Type B pancreatic cell (in vitro differentiated cells): ENCODE measurements at places on chromosomes 3 and 15. TPM values are rescaled to one million over a fixed set of nuclear protein-coding genes. Genes with fewer than 3 reads are reported as not detected.

- H3K36me3 ChIP-seq = no peaks in the 10 kb centered on the region
- H3K27me3 ChIP-seq = no peaks in the 10 kb centered on the region
- peaks cover 10% of the 10 kb centered on the region for H3K4me1 ChIP-seq
- no peak for DNase-seq
- H3K27ac ChIP-seq = peak overlapping the region; percentile 91
Observed at GRCh38 chr15:46576646-46577395, 942.0 kb downstream of the SQOR start.

DNA sequence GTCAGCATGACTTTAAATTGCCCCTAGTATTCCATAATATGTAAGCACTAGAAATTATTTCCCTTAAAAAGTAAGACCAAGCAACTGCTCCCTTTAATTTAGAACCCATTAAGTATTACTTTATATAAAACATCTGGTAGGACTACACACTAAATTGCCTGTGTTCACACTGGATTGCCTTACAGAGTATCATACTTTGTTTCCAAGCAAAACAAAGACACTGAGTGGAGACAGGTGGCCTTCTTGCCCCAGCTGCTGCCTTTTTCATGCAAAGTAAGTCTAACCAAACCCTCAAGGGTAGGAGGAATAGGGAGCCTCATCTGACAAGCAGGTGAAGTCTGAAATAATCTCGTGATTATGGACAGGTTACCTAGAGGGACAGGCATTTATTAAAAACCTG is 87.3 kb downstream of the PEX5L start:
- no peak for DNase-seq
- no peak overlapping the region for H3K27ac ChIP-seq
- H3K36me3 ChIP-seq = no peaks in the 10 kb centered on the region
- H3K27me3 ChIP-seq = peaks cover 5% of the 10 kb centered on the region

- H3K27ac ChIP-seq = peak overlapping the region; percentile 89
- H3K27me3 ChIP-seq = no peaks in the 10 kb centered on the region
- DNase-seq = no peak
- peaks cover 4% of the 10 kb centered on the region for H3K4me1 ChIP-seq
- H3K36me3 ChIP-seq = no peaks in the 10 kb centered on the region
- H3K4me3 ChIP-seq = peak overlapping the region; percentile 93
Observed at GRCh38 chr3:123201223-123201556, 553 bp upstream of the SEC22A start.

DNA sequence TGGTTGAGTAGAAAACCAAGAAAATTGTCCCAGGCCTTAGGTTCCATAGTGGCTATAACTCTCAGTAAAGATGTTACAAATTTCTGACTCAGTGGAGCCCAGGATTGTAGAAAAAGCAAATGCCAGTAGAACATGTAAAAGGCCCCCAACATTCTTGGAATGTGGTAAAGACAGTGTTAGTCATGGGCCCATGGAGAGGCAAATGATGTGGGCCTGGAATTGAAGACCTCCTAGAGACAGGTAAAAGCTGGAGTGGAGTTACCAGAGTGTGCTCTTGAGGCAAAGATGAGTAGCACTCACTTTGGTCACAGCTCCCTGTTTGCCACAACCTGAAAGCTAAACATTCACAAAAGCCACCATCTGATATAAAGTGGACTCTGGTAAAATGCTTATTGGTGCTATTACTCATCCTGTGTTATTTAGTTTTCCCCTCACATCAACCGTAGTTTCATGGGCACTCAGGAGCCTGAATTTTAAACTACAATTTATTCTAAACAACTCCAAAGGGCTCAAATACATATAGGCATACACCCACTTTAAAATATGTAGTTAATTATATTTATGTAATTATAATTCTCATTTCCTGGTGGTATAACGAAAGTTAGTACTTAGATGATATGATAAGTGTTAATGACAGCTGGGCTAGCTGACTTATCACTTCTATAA is 359.6 kb upstream of the NECTIN3 start:
- no peaks in the 10 kb centered on the region for H3K4me1 ChIP-seq
- no peaks in the 10 kb centered on the region for H3K27me3 ChIP-seq
- H3K36me3 ChIP-seq = no peaks in the 10 kb centered on the region
- H3K27ac ChIP-seq = no peak overlapping the region
- DNase-seq = no peak

GRCh38 chr15:56891852-56892440 is 26.5 kb upstream of the TCF12 start:
- no peak overlapping the region for H3K27ac ChIP-seq
- DNase-seq = no peak
- H3K4me3 ChIP-seq = peak overlapping the region; percentile 7
- H3K27me3 ChIP-seq = no peaks in the 10 kb centered on the region
- H3K36me3 ChIP-seq = peaks cover 4% of the 10 kb centered on the region

DNA sequence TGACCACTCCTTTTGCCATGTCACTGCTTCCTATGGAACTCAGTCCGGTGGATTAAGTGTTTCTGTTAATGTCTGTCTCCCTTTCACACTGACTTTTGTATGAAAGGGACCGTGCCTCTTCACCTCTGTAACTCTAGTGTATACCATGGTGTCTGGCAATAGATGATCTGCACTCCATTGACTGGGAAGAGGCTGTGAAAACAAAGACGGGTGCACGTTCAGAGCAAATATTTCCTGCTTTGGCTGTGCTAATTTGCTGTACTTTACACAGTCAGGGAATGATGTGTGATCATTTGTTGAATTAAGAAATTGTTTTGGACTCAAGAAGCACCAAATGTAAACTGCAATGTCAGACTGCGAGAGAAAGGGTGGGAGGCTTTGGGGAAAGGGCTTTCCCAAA is 315.2 kb downstream of the RORA start:
- H3K4me3 ChIP-seq = no peak overlapping the region
- DNase-seq = no peak
- H3K27ac ChIP-seq = no peak overlapping the region
- no peaks in the 10 kb centered on the region for H3K27me3 ChIP-seq
- peaks cover 35% of the 10 kb centered on the region for H3K4me1 ChIP-seq

GRCh38 chr3:2784627-2785026 is 325.5 kb downstream of the IL5RA start:
- no peak overlapping the region for H3K4me3 ChIP-seq
- no peak for DNase-seq
- H3K27me3 ChIP-seq = no peaks in the 10 kb centered on the region
- no peaks in the 10 kb centered on the region for H3K4me1 ChIP-seq

DNA sequence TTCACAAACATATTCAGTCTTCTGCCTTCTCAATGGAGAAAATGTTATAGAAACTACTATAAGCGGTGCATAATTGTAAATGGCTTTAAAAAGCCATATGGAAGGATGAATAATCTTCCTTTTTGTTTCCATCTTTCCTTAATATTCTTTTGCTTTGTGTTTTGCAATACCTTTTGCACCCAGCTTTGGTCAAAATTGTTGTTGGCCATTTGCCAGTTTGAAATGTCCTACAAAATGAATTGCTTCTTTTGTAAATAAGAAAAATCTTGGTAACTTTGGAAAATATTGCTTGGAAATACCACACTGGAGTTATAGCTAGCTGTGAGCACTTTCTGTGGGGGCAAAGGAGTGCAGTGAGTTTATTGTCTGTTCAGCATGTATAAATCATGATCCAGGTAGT is 93.5 kb upstream of the NR2F2 start:
- no peak for DNase-seq
- H3K4me1 ChIP-seq = peaks cover 16% of the 10 kb centered on the region
- H3K27ac ChIP-seq = peak overlapping the region; percentile 21
- no peaks in the 10 kb centered on the region for H3K36me3 ChIP-seq
- no peaks in the 10 kb centered on the region for H3K27me3 ChIP-seq

DNA sequence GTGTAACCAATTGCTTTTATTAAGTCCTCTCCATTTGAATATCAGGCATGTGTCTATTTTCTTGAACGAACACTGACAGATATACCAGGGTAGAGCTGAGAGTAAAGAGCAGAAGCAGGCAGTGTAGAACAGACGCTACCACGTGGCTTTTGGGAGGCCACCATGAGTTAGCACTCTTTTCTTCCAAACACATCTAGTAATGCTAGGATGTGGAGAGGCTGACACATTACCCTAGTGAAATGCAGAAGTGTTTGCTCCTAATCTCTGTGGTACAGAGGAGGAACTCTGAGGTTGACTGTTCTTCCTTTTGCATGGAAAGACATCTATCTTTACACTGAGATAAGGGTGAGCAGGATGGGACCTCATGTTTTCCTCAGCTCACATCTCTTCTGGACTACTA is 216.3 kb downstream of the SATB1 start:
- no peaks in the 10 kb centered on the region for H3K27me3 ChIP-seq
- DNase-seq = no peak
- H3K4me3 ChIP-seq = no peak overlapping the region
- no peaks in the 10 kb centered on the region for H3K36me3 ChIP-seq
- no peaks in the 10 kb centered on the region for H3K4me1 ChIP-seq

The CBLB gene
- total RNA-seq = 50.6 and 57.0 TPM in 2 replicates

- peaks cover 9% of the 10 kb centered on the region for H3K36me3 ChIP-seq
- H3K27ac ChIP-seq = no peak overlapping the region
- H3K4me1 ChIP-seq = peaks cover 7% of the 10 kb centered on the region
- peak; percentile 20 for DNase-seq
- H3K4me3 ChIP-seq = no peak overlapping the region
Observed at GRCh38 chr3:45787551-45787950, 8.8 kb downstream of the SLC6A20 start.

The TTC23 gene
- 18.8 and 26.4 TPM in 2 replicates for total RNA-seq

- H3K4me3 ChIP-seq = no peak overlapping the region
- H3K27me3 ChIP-seq = no peaks in the 10 kb centered on the region
- peaks cover 8% of the 10 kb centered on the region for H3K4me1 ChIP-seq
- H3K36me3 ChIP-seq = peaks cover 6% of the 10 kb centered on the region
Observed at GRCh38 chr15:71747128-71748083, 62.9 kb upstream of the NR2E3 start.

DNA sequence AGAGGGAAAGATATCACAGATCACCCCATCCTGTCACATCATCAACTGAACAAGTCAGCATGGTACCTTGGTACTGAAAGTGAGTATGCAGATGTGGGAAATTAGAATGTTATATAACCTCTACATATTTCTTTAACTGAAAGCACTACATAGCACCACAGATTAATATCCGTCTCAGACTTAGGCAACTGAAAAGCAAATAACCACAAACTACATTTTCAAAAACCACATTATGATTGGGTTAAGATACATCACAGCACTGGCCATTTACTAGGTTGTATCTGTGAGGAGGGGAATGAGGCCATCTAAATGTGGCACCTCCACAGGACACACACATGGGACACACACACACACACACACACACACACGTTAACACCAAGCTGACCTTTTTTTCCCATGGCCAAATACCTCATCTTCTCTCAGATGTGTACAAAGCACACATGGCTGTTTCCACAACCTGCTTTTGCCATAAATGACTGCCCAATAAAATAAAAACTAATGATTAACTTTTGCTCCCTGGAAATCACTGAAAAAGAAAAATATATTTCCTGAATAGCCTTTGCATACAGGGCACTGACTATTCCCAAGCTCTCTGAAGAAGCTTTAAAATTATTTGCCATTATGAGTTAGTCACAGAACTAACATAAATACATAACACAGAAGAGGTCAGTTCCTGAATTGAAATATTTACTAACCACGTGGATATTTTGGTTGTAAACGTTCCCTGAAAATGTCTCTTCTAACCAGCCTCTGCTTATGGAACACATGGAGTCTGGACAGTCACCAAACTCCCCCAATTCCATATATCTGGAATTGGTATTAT is 60.1 kb downstream of the SUMF1 start:
- no peaks in the 10 kb centered on the region for H3K27me3 ChIP-seq
- no peak overlapping the region for H3K4me3 ChIP-seq
- DNase-seq = no peak
- peak overlapping the region; percentile 64 for H3K27ac ChIP-seq

DNA sequence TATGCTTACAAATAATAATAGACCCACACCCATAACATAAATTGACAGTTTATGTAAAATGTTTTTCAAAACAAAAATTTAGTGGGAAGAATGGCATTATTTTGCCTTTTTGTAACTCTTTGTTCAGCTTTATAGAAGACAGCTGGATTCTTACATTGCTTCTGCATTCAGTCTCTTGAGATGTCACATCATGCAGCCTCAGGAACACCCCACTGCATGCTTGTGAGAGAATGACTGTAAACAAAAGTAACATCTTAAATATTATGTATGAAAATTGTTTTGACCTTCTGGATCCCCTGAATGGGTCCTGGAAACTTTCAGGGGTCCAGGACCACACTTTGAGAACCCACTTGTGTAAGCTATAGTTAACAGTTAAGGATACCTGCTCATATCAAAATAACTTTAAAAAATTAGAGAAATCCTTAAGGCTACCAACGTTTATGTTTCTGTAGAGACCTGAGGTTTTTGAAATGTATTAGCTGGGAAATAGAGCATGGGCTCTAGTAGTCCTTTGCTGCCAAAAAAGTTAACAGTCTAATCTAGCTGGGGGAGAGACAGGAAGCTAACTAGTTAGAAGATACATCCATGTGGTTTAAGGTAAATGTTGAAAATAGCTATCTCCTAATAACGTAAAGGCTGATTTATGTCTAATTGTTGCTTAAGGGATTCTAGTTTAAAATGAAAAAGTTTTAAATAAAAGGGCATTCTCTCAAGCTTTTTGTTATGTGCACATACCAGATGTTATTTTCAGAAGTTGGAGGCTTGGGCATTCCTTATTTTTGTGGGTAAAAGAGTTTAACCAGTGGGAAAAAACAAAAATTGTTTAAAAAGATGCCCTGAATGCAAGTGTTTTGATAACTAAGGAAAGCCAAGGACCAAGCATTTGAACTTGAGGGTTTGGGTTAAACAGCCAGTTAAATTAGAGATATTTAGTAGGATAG is 3.8 kb downstream of the USP3 start:
- H3K4me3 ChIP-seq = peak overlapping the region; percentile 0
- H3K27ac ChIP-seq = no peak overlapping the region
- H3K36me3 ChIP-seq = no peaks in the 10 kb centered on the region

The TFG gene
- 105 and 140 TPM in 2 replicates for total RNA-seq

The CACNA1D gene
- 10.1 and 17.4 TPM in 2 replicates for total RNA-seq

- no peak overlapping the region for H3K27ac ChIP-seq
- no peak overlapping the region for H3K4me3 ChIP-seq
- H3K27me3 ChIP-seq = peaks cover 79% of the 10 kb centered on the region
- peaks cover 4% of the 10 kb centered on the region for H3K4me1 ChIP-seq
- no peak for DNase-seq
Observed at GRCh38 chr3:9553948-9554513, 409 bp upstream of the LHFPL4 start.

DNA sequence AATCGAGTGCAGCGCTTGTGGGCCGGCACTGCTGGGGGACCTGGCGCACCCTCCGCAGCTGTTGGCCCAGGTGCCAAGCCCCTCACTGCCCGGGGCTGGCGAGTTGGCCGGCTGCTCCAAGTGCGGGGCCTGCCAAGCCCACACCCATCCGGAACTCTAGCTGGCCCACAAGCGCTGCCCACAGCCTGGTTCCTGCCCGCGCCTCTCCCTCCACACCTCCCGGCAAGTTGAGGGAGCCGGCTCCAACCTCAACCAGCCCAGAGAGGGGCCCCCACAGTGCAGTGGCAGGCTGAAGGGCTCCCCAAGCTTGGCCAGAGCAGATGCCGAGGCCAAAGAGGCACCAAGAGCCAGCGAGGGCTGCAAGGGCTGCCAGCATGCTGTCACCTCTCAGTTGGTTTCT is 73.4 kb downstream of the PLXNA1 start:
- no peaks in the 10 kb centered on the region for H3K36me3 ChIP-seq
- no peak overlapping the region for H3K27ac ChIP-seq
- peaks cover 11% of the 10 kb centered on the region for H3K27me3 ChIP-seq
- no peaks in the 10 kb centered on the region for H3K4me1 ChIP-seq
- no peak for DNase-seq
- H3K4me3 ChIP-seq = no peak overlapping the region

- DNase-seq = no peak
- H3K27me3 ChIP-seq = peaks cover 3% of the 10 kb centered on the region
- H3K27ac ChIP-seq = no peak overlapping the region
- H3K36me3 ChIP-seq = no peaks in the 10 kb centered on the region
- no peak overlapping the region for H3K4me3 ChIP-seq
Observed at GRCh38 chr3:177835917-177836316, 638.6 kb upstream of the TBL1XR1 start.

The MAP2K5 gene
- total RNA-seq = 13.3 and 21.8 TPM in 2 replicates

The RYR3 gene
- 2.2 and 2.9 TPM in 2 replicates for total RNA-seq

The BLM gene
- 8.5 and 21.5 TPM in 2 replicates for total RNA-seq
